ENCODE measurements at places on chromosomes 2 and 18.

DNA sequence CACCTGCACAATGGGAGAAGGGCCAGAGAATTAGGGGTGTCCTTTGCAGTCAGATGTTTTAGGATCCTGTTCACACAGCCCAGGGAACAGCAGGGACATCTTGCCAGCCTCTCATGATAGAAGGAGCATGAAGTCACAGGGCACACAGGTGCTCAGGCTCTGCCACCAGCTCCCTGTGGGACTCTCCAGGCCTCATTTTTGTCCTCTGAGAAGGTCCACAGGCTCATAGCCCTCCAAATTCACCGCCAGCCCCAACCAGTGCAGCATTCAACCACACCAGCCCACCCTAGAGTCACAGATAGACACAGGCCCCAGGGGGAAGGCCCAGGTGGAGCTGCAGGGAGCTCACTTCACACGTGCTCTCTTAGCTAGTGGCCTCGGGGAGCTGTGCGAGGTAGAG, 391.7 kb downstream of the TNS1 start:
- no peak for DNase-seq

- no peak for DNase-seq
Measured at GRCh38 chr2:237222178-237222577, 136.5 kb downstream of the COPS8 start.

DNA sequence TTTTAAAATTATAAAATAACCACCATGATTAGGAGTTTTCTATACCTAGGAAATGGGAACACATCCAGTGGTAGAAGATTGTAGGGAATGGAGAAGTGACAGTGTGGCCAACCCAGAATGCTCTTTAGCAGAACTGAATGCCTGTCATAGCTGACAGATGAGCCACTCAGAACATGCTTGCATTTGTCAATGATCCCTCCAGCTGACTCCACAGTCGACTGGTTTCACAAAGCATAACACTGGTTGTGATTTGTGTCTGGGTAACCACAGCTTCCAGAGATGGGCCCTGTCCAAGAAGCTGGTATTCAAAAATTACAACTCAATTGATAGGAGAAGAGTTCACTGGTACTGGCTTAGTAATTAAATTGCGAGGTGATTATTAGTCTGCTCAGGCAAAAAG, 9.0 kb upstream of the CTIF start:
- no peak for DNase-seq

- DNase-seq = no peak
Measured at GRCh38 chr2:7824211-7824610, 857.6 kb upstream of the ID2 start.

- DNase-seq = no peak
Measured at GRCh38 chr2:198488964-198489363, 684.6 kb downstream of the PLCL1 start.

DNA sequence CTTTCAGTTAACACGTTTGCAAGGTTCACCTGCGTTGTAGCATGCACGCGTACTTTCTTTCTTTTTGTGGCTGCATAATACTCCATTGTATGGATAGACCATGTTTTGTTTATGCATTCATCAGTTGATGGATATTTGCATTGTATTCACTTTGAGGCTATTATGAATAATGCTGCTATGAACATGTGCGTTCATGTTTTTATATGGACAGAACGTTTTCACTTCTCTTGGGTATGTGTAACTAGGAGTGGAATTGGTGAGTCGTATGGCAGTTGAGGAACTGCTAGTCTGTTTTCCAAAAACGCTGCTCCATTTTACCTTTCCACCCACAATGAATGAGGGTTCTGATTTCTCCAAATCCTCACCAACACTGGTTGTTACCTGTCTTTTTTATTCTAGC, 244.3 kb downstream of the GLI2 start:
- no peak for DNase-seq

DNA sequence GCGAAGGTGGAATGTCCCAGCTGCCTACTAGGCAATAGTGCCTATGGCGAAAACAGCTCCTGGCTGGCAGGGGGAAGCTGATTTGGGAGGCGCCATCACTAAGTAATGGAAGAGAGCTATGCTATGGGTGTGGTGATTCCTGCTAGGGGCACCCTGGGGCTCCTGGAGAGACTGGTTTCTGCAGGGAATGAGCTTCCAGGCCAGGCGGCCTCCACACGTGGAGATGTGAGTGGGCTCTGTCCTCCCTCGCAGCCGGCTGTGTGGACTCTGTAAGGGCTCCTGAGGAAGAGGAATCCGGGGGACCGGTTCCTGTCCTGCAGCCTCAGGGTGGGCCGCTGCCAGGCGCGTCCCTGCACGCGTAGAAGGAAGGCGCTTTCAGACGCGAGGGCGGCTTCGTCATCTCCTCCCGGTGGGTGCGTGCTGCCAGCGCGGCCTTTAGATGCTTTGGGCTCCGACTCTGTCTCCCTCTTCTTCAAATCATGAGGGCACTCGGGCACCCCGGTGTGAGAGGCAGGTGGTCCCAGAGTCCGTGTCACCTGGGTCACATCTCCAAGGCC, 55.5 kb upstream of the ANKRD62 start:
- no peak for DNase-seq

DNA sequence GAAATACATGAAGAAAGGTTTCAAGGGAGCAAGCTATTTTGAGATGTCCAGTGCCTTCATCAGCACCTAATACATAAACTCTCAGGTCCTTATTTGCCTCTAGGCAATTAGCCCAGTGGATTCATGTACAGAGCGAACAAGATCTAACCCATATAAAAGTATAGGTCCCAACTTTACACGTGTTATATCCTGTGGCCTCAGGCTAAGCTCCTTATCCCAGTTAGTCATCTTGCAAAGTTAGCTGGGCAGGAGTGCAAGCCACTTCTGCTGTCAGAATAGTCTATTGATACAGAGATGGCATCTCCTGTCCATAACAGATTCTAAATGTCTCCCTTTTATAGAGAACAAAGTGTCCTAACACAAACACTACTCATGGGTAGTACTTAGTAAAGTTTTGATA, 203.9 kb upstream of the PIK3C3 start:
- DNase-seq = no peak

- DNase-seq = no peak
Measured at GRCh38 chr2:159228081-159228581, 58.4 kb downstream of the WDSUB1 start.

DNA sequence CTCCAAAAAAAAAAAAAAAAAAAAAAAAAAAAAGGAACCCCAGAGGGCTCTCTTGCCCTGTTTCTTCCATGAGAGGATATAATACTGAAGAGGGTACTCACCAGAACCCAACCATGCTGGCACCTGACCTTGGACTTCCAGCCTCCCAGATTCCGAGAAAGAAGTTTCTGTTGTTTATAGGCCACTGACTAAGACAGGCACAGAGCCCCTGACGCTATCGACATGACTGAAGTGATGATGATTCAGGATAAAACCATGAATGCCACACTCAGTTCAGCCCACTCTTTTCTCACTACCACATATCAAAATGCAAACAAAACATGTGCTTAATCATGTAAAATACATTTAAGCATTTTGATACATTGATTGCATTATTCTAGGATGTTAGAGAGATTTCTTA, 66.1 kb upstream of the CDCA7 start:
- DNase-seq = no peak

DNA sequence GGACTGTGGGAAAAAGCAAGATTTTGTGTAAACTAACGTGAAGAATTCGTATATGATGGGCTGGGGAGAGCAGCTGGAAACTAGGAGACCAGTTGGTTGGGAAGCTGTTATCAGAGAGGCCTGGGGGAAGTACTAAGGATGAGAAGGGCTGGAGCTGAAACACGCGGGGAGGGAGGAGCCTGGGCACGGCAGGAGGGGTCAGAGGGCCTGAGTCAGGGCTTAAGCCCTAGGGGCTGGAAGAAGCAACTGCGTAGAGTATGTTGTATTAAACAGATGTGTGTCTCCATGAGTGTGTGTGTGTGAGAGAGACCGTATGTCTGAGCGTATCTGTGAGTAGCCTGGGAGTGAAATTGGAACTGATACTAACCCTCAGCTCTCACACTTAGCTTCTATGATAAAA, 8.4 kb downstream of the POMC start:
- DNase-seq = peak; percentile 78

- no peak for DNase-seq
Measured at GRCh38 chr2:64493788-64494187, 30.3 kb upstream of the AFTPH start.

- no peak for DNase-seq
Measured at GRCh38 chr2:99880148-99880963, 262.0 kb downstream of the AFF3 start.

- DNase-seq = no peak
Measured at GRCh38 chr2:181846399-181847197, 44.9 kb upstream of the ITPRID2 start.

GRCh38 chr2:27854229-27854862, 35.8 kb downstream of the RBKS start:
- DNase-seq = no peak

DNA sequence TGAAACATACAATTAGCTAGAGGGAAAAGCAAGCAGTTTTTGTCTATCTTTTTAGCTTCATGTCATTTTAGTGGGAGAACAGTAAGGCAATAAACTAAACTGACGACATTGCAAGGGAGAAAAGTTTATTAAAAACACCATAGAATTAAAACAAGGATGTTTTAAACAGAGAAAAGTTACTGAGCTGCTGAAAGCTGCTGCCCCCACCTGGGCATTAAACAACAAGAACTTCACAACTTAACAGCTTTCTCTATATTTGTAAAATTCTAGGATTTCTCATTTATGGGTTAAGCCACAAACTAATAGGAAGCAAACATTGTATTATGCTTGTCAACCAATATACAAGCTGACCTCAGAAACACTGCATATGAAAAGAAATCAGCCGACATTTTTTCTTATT, 289.2 kb downstream of the ERBB4 start:
- no peak for DNase-seq

DNA sequence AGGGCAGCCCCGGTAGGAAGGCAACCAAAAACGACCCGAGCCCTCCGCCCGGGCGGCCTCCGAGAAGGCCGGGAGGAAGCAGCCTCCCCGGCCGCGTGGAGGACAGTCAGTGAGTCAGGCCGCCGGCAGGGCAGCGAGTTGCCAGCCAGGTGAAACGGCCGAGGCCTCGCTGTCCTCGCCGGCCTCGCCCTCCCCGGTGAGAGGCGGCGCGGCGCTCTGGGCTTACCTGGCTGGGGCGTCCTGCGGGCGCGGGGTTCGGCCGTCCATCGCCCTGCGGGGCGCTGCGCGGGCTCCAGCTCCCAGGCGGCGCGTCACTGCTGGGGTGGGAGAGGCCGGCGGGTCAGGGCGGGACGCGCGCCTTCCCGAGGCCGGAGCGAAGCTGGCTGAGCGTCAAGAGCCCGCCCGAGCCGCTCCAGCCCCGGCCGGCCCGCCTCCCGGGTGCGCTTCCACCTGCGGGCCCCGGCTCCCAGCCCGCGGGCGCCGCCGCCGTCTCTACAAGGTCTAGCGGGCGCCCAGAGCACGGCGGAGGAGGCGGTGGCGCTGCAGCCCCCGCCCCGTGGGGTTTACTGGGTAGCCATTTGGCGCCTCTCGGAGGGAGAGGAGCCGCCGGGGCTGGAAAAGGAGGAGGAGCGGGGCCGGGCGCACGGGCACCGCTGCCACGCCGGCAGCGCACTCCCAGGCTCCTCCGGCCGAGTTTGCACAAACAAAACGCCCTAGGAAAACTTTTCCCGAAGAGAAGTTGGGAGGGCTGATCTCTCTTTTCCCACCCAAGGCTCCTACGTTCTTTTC, 499 bp downstream of the COBLL1 start:
- peak; percentile 81 for DNase-seq

DNA sequence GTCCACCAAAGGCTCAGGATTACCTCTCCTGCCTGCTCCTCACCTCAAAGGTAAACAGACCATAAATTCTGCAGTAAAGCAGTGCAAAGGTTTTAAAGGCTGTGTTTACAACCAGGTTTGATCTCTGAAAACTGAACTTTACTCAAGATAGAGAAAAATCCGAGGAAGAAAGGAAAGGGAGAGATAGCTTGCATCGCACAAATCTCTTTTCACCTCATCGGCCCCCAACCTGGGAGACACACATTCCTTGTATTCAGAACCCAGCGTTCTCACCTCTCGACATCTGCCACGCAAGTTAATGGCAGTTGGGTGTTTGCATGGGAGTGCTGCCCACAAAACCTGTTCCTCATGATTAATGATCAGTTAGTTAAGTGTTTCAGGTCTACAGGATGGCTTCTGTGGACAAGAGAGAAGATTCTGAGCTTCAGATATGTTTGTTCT, 72.6 kb downstream of the GATA6 start:
- no peak for DNase-seq

DNA sequence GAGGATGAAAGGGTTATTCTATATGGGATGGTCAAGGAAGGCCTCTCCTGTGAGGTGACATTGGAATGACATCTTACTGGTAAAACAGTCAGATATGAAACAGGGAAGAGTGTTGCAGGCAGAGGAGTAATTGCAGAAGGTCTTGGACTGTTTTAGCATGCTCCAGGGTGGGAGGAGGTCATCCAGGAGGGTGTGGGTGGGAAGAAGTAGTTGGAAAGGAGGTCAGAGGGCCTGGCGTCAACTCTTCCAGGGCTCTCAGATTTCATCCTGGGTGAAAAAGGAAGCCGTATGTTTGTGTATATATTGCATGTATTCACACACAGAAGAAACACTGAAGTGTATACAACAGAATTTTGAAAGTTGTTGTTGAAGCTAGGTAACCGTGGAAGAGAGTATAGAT, 48.2 kb downstream of the ATP9B start:
- no peak for DNase-seq

GRCh38 chr2:180656455-180656847, 324.0 kb upstream of the UBE2E3 start:
- no peak for DNase-seq

DNA sequence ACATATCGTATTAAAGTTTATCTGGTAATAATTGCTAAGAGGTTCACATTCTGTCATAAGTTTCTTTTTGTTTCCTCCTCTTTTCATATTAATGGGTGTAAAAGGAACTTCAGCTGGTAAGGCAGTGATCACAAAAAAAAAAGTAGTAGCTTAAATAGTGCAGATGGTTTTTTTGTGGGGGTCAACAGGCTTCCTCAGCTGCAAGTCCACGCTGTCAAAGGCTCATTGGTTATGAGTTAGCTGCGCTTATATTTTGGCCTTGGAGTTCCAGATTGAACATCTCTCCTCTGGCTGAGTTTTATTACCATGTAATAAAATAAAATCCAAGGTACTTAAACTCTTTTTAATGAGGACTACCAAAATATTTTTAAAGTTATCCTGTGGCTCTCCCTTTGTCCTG, 277.0 kb upstream of the ZEB2 start:
- no peak for DNase-seq

GRCh38 chr2:73856214-73856613, 27.5 kb downstream of the STAMBP start:
- DNase-seq = no peak

DNA sequence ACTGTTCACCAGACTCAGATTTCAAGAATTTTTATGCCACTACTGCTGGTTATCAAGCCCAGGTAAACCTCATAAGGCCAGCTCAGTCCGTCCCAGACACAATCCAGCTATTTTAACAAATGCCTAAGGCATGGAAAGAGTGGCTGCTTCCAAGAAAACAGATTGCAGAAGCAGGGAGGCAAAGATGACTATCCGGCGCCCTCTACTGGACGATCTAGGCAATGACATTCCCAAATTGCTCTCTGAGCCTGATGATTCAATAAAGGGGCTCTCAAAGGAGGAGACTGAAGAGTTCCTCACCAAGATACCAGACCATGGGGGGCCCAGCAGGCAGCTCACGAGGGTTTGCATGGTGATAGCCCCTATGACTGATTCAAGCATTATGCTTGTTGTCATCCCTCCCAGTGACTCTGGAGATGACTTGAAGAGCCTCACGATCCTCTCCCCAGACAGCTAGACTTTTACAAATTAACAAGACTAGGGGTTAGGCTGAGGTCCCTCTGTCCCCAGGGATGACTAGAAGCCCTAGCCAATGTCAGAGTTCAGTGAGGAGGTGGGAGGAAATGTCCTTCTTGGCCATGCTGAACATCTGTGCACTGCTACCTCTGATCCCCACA, 25.0 kb downstream of the SERPINB8 start:
- peak; percentile 19 for DNase-seq

All from BE2C (cell line).